ENCODE measurements at places on chromosomes 6 and 20.
A peak's percentile ranks its signal among the peaks of the same experiment; 100 is the strongest.

- peak; percentile 20 for DNase-seq
Measured at GRCh38 chr6:97282238-97282725, 734 bp downstream of the MMS22L start.

DNA sequence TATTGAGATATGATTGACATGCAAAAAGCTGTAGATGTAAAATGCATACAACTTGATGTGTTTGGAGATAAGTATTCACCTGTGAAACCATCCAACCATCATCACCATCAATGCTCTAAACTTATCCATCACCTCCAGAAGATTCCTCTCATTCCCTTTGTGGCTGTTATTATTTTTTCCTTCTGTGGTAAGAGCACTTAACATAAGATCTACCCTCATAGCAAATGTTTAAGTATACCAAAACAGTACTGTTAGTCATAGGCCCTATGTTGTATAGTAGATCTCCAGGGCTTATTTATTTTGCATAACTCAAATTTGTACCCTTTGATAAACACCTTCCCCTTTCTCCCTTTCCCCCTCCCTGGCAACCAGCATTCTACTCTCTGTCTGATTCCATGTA is 31.2 kb upstream of the CCN6 start:
- DNase-seq = no peak

DNA sequence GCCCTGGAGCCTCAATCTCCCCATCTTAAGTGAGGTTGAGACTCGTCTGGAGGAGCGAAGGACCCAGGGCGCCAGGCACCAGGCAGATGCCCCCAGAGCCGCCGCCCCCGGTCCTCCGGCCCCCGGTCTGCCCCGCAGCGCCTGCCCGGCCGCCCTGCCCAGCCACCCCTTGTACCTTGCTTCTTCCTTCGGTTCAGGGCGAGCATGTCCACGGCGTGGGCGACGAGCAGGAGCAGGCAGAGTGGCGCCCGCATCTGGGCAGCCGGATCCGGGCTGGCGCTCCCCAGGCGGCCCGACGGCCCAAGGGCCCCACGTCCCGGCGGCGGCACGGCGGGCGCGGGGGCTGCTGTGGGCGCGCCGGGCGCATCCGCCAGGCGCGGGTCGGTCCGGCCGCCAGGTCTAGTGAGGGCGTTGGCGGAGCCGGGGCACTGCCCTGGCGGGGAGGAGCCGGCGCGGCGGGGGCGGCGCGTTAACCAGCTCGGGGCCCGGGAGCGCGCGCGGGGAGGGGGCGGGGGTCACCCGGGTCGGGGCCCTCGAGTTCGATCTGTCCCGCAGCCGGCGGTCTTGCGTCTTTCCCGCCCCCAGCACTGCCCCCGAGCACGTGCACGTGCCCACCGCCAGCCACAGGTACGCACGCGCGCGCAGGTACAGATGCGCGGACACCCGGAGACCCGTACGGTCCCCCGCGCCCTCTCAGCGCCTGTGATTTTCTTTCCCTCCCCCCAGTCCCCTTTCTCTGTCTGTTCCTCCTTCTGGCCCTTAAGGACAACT is at the start of gene RSPO4:
TSS of gene RSPO4 (minus strand) at position 401 of the 771 bp plus-strand sequence. CDS start at position 254, 147 bp downstream.
- DNase-seq = no peak

DNA sequence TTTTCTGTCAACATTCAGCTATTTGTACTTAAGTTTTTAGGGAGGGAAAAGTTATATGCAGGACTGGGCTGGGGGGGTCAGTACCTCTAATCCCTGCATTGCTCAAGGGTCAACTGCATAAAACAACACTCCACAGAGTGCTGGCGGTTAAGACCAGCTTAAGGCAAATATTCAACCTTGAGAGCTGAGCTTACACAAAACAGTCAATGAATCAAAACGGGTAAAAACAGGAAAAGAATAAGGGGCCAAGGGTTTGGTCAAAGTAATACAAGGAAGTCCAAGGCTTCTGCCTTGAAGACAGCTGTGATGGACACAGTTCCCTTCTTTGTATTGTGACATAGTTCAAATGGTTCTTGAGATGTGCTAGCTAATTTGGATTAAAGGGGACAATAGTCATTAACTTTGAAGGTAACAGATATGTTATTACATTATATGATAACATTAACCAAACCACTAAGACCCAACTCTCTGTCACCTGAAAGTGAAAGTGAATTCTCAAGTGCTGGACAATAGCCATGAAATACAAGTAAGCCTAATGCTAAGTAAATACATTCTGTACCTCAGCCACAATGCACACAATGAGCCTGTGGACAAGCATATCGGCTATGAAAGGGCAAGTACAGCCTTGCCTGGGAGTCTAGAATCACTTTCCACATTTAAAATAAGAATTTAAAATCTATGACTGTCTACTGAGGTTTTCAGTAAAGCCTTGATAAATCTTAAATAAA is 106.8 kb downstream of the PDE10A start:
- no peak for DNase-seq

DNA sequence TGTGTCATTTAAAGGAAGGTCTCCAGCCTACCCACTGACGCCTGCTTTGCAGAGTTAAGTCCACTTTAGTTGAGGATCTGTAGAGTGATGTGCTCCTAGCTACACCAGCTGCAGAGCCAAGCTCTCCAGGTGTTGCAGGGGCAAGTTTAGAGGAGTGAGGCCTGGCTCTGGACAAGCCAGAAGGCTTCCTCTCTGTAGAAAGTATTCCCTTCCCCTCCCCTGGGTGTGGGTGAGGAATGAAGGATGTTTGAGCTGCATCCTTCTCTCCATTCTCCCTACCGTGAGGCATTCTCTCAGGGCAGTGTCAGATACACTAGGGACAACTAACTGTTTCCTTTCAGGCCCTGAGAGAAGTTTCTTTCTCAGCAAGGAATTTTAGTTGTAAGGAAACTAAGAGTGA is 66.5 kb downstream of the ELOVL5 start:
- DNase-seq = no peak

All from suppressor macrophage treated with lipopolysaccharide for 1 hour (primary cell).